ENCODE measurements at places on chromosomes 5 and 9.

DNA sequence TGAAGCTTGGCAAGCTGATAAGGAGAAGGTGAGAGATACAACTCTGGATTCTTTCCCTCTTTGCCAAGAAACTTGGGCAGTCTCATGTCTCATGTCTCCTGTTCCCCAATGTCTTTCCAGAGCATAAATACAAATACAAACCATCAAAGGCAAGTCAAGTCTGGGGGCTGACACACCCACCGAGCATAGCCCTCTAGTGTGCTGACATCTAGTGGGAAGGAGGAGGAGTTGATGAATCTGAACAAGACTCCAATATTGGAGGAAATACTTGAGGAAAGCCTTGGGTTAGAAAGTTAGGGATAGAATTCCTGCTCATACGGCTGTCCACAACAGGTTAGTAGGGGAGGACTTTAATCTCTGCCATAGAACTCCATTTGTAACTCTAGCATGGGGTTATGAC lies 8.6 kb downstream of the MLANA start:
- DNase-seq, result no peak

DNA sequence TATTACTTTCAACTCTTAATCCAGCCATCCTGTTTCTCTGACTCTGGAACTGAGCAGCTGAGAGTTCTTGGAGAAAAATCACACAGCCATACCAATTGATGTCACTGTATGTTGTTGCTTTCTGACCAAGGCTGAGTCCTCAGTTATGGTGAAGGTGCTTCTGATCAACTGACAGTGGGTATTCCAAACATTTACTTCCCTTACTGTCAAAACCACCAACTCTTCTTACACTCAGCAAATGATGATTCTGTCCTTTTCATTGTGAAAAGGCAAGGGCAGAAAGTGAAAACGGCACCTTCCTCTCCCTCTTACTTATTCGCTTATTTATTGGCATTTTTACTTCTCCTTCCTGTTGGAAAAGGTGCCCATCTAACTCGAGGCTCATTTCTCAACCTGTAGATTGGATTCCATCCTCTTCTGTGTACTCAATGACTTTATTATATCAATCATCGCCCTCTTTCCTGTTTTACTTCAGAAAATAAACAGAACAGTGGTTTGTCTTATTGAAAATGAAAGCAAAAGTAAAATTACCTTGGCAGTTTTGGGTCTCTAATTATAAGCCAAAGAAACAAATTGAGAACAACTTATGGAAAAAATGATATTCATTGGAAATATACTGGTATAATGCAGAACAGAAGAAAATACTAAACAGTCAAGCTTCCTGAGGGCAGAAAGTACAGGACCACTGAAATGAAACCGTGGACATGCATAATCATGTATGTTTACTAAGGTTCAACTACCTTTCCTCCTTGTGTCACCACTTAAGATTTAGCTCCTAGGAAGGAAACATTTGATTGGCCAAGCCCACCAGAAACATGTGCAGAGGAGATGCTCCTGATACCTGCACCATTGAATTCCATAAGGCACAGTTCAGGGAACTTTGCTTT lies 104.5 kb upstream of the CHD1 start:
- no peak for DNase-seq

- no peak for DNase-seq
Observed at GRCh38 chr9:88802533-88802932, 188.7 kb upstream of the S1PR3 start.

DNA sequence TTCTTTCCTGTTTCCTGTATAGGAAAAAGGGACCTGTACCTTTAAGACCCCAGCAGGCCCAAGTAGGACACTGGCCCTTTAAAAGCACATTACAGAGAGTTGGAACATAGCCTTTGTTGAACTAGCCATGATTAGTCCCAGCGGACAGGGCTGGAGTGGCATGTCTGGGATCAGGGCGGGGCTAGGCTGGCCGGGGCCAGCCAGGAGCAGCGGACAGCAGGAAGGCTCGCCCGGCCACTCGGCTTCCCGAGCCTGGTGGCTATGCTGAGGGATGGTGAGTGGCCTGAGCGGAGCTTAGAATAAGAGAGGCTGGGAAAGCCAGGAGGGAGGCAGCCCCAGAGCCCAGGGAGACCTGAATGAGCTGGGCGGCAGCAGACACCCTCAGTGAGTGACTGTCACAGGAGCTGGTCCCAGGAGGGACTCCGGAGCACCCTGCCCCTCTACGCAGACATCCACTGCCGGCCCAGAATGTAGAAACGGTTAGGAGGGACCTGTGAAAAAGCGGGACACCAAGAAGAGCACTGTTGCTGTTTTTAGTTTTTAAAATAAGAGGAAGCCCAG lies 92.1 kb downstream of the DAB2IP start:
- peak; percentile 50 for DNase-seq

GRCh38 chr5:27008604-27009539 lies 29.5 kb downstream of the CDH9 start:
- DNase-seq, result no peak

GRCh38 chr5:93078082-93079038 lies 502.7 kb downstream of the NR2F1-AS1 start:
- DNase-seq, result no peak

- DNase-seq, result no peak
Observed at GRCh38 chr5:34866989-34867471, 28.1 kb downstream of the TTC23L start.

DNA sequence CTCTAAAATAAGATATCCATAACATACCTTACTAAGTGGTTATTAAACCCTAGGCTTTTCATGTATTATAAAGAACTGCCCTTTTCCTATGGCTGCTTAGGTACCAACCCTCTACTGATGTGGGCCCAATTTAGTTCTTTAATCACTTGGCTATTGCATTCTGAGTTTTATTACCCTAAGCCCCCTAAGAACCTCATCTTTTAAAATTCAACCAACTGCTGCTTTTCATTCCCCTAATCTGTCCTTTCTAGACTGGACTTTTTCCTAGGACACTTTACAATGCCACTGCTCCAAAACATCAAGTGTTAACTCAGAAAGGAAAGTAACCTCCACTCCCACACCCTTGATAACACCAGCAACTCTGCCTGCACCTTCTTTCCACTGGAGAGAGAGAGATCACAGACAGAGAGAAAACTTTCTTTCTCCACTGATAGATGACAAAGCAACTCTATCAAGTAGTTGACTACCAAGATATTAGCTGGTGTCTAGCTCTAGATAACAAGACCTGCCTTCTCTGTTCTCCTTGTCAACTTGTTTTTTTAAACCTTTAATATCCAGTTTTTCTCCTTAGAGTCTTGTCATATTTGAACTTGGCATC lies 27.3 kb downstream of the ELL2 start:
- no peak for DNase-seq

DNA sequence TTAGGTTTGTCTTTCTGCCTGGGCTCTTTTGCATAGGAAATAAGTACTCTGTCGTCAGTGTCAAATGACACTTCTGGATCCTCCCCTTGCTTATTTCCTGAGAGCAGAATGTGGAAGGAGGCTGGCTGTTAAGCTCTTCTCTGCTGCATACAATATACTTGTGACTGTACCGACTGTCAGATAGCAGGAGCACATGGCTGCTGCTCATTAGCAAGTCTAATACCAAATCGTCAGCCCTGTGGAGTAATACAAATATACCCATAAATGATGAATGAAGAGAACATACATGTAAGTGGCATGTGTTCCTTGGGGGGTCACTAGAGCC lies at the start of gene GPR151:
GPR151 (minus strand) TSS at position 40 of the 325 bp plus-strand sequence. CDS start 77 bp downstream, outside the sequence.
- peak; percentile 9 for DNase-seq

DNA sequence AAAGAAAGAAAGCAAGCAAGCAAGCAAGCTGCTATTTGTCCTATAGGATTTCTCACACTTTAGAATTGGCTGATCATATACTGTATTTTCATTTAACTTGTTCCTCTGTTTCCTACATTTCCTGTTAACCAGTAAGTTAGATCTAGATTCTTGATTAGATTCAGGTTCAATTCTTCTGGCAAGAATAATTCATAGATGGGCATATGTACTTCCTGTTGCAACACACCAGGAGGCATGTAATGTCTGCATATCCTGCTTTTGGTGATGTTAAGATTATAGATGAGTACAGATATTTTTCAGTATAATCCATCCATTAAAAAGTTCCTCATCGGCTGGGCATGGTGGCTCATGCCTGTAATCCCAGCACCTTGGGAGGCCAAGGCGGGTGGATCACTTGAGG lies 10.8 kb upstream of the KIF27 start:
- DNase-seq, result no peak

GRCh38 chr5:74865256-74865803 lies 857 bp downstream of the FAM169A start:
- DNase-seq, result peak; percentile 35

DNA sequence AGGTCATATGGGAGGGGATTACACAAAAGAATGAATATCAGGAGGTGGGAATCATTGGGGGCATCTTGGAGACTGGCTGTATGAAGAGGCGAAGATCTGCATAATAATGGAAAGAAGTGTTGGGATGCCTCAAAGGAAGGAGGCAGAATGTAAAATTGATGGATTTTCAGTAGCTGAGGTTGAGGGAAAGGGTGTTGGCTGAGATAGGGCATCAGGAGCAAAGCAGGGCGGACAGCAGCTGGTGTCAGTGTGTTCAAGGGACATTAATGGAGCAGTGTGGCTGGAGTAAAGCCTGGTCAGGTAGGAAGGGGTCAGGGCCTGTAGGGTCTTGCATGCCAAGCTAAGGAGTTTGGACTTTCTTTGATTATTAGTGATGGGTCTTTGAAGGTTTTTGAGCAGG lies 65.2 kb upstream of the TNFAIP8 start:
- no peak for DNase-seq

DNA sequence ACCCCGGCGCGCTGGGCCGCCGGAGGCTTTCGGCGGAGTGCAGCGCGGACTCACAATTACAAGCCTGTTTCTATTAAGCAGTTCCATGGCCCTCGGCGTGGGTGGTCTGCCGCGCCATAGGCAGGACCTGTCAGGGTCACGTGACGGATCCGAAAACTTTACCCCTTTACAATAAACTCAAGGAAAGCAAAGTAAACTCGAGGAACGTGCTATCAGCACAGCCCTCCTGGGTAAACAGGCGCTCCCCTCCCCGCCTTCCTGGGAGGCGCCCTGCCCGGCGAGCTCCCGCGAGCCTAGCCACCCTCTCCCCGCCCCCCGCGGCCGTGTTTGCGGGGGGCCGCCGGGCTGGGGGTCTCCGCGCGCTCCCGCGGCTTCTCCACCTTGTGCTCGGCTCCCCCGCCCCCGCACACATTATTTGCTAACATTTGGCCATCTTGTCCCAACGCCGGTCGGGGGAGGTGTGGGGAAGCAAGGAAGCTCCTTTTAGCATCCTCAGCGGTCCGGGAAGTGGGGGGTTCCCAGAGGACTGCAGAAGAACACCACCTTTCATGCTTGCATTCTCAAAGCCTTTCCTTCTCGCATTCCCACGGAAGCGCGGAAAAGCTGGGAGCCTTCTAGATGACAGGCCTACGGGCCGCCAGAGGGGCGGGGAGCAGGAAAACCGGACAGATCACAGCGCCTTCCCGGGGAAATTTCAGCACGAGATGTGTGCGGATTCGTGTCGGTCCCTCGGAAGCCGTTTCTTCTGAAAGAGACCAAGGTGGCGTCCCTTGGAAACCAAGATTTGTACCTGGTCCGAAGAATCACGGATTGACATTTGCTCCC lies at the start of gene PTCH1:
PTCH1 (minus strand) TSS at position 238 of the 825 bp plus-strand sequence.
- DNase-seq, result no peak

DNA sequence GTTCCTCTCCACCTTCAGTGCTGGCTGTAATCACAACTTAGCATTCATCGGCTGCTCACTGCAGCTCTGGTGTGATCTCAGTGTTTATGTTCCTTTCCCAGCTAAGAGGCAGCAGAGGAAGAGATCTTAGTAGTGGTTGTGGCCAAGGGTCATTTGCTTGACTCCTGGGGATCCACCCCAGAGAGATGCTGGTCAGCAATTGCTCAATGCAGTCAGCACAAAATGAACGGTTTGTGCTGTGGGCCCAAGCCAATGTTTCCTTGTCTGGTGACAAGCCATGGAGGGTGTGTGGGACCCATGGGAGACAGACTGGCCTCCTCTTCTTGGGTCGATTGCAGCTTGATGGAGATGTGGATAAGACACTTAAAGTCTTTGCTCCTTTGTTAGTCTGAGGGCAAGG lies 16.1 kb upstream of the FRMD3 start:
- no peak for DNase-seq

DNA sequence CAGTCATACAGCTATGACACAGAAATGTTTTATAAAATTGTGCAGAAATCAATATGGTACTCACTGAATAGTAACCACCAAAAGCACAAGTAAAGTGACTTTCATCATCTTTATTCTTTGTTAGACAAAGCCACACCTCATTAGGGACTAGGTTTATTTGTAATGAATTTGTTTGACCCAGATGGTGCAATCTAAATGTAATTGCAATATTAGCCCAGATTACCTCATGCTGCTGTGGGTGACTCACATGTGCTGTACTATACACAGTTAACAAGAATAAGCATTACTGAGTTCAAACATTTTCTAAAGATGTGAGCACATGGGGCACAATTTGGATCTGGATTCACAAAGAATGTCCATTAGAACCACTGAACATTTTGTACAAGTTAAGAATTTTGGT lies 759.3 kb upstream of the TYRP1 start:
- DNase-seq, result no peak

GRCh38 chr5:93603793-93604643 lies 21.0 kb downstream of the NR2F1 start:
- no peak for DNase-seq

DNA sequence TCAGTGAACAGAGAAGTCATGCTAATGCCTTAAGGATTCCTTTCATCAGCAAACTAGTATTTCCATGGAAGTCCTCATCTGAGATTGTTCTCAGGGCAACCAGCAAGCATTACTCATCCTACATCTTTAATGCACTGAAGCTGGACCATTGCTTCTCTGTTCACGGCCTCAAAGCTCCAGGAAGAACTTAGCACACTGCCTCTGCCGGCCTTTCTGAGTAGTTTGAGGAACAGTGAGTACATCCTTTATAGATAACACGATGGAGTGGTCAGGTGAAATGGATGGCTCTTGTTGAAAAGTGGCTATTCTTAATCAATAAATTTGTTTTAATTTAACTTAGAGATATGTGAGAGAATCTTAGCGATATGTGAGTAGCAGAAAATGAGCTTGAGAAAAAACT lies 35.8 kb downstream of the MEGF10 start:
- no peak for DNase-seq

- no peak for DNase-seq
Observed at GRCh38 chr5:149323210-149323609, 22.1 kb upstream of the GRPEL2 start.

Data from NCI-H526 treated with DMSO at 0.1 percent for 48 hours (cell line).